ENCODE measurements at places on chromosomes 1 and 21.

DNA sequence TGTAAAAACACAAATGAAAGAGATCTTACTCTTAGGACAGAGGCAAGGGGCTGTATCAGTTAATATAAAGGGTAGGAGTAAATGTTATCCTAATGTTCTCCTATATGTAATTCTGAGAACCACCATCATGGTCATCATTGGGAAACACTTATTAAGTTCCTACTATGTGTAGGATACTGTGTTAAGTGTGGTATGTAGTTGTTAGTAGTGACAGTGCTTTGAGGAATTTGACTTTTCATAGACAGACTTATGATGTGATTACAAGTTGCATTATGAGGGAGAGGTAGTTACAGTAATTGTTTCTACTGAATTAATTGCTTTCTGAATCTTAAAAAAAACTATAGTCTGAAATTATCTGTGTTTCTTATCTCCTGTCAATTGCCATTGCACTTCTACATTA, 51.8 kb upstream of the PGD start:
- no peak for DNase-seq

- no peak for DNase-seq
These were observed 99.8 kb downstream of the PTGER3 start for GRCh38 chr1:70947835-70948234.

GRCh38 chr21:15309721-15310120, 244.9 kb upstream of the NRIP1 start:
- no peak for DNase-seq

- DNase-seq, result no peak
These were observed 119.1 kb downstream of the RRAGC start for GRCh38 chr1:38740487-38740886.

Data from stimulated activated naive CD8-positive, alpha-beta T cell treated with anti-CD3 and anti-CD28 coated beads, Interleukin-15, Interleukin-2, amounts not matched to agents 100 U/mL and 50 U/mL, for 24 hours (primary cell).